ENCODE measurements at places on chromosomes 16 and 17.

DNA sequence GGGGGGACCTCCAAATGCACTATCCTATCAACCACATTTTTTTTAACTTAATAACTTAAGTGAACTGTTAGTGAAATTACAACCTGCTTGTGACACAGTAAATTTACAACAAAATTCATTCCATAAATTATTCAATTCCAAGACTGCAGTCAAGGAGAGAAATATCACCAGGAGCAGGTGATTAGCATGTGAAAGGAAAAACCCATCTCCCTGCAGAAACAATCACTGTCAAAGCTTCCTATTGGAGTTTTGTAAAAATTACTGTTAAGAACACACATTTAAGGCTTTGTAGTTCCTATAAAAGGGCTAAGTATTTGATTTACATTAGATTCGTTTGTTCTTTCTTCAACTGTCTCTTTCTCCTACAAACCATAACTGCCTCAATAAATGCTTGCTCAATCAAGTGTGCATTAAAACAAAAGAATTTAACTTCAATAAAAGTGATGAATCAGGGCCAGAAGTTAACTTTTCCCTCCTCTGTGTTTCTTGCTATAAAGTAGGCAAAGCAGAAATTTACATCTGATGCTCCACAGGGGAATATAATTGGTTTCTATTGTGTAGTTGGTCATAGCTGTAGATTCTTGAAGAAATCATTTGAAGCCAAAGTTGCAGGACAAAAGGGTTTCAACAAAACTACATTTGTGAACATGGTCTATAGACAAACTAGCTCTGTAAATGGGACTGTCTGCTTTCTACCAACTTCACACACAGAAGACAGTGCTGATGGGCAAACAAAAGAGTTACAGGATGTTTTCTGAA is 195.1 kb upstream of the PSMD7 start:
- no peak for DNase-seq

GRCh38 chr17:81267390-81268067 is 27.6 kb downstream of the SLC38A10 start:
- no peak for DNase-seq

GRCh38 chr16:11253009-11253994 is 2.7 kb downstream of the SOCS1 start:
- DNase-seq, result no peak

- DNase-seq, result no peak
These were observed 345.2 kb upstream of the TBX2 start for GRCh38 chr17:61054436-61054835.
